Activated CD8-positive, alpha-beta memory T cell treated with anti-CD3 and anti-CD28 coated beads for 1 hour (primary cell): ENCODE measurements at places on chromosomes 12 and 14.

- DNase-seq = no peak
Measured at GRCh38 chr14:25120261-25120660, 70.3 kb upstream of the STXBP6 start.

DNA sequence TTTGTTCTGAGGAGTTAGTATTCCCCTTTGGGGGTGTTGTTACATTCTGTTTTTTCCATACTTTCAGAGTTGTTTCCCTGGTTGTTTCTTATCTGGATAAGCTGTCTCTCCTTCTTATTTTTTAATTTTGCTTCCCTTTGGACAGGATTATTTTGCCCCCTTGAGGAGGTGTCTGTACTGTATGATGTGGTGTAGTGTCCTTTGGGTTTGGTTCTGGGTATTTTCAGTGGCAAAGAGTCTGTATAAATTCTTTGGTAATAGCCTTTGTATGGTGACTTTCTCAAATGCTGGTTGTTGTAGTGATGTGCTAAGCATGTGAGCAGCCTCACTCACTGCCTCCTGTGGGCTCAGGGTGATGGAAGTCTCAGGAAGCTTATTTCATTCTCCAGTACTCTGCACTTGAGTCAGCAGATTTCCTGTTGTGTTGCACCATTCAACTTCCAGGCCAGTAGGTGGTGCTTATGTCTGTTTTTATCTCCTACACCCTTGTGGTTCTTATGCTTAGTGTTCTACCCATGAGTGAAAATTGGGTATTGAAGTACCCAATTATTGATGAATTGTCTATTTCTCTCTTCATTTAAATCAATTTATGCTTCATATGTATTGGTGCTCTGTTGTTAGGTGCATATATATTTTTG, 103.3 kb upstream of the PMCH start:
- no peak for DNase-seq

GRCh38 chr12:27785882-27786570, 6.0 kb upstream of the MANSC4 start:
- DNase-seq = no peak

- DNase-seq = no peak
Measured at GRCh38 chr12:91616416-91616815, 433.8 kb upstream of the DCN start.

DNA sequence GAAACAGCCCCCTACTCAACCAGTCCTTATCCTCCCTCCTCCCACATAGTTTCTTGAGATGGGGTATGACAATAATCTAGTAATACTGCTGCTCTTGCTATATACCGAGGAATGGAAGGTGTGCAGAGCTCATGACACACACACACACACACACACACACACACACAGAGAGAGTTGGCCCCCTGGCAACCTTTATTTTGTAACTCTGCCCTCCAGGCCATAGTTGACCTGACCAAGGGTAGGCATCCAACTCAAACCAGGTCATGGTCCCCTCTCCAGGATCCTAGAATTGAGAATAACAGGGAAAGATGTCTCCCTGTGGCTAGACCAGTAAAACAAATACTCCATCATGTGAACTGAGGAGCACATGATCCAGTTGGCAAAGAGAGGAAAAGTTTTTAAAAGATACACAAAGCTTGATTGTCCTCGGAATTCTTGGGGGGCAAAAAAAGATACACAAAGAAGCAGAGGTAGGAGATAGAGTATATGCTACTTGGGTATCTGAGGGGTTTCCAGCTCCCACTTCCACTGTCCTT, 11.3 kb downstream of the ERO1A start:
- DNase-seq = no peak

GRCh38 chr14:88189417-88190191, 133.5 kb downstream of the KCNK10 start:
- no peak for DNase-seq

- no peak for DNase-seq
Measured at GRCh38 chr14:92945959-92946846, 23.3 kb downstream of the CHGA start.

DNA sequence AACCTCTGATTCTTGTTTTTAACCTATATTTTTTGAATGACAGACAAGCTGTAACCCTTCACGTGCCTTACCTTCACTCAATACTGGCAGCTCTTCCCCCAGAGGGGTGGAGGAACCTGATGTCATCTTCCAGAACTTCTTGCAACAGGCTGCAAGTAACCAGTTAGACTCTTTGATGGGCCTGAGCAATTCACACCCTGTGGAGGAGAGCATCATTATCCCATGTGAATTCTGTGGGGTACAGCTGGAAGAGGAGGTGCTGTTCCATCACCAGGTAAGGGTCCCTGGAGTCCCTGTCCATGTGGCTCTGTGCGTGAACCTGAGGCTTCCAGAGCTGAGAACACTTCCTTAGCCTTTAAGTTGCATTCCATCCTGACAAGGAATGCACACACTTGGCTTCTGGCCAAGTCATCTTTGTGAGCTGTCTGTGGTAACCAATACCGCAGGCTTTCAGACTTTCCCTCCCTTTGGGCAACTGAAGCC, 22.7 kb downstream of the TRAFD1 start:
- no peak for DNase-seq

GRCh38 chr12:99721715-99722275, 74.2 kb downstream of the GARIN6 start:
- DNase-seq = no peak

DNA sequence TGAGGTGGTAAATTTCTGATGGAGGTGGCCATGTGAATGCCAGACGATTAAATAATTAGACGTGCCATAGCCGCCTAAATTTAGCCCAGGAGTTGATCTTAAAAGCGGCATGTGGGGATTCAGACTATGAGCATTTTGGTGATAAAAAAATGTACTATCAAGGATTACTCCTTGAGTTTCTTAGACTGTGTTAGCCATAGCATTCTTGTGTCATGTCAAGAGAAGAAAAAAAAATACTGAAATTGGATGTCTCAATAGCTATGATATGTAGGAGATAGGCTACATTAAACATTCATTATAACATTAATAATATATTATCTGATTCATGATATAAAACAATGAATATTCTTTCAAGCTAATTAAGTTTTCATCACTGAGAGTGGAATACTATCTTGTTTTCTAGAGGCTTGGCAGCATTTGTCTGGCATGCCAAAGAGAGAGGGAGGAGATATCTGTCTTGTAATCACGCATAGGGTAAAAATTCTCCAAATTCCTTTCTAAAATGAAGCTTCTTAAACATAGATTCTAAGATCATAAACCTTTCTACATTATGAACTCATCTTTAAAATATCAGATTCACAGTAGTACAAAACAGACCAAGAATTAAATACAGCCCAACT, 727.0 kb downstream of the C12orf50 start:
- DNase-seq = no peak

- DNase-seq = no peak
Measured at GRCh38 chr12:47882781-47883546, 21.8 kb downstream of the VDR start.

DNA sequence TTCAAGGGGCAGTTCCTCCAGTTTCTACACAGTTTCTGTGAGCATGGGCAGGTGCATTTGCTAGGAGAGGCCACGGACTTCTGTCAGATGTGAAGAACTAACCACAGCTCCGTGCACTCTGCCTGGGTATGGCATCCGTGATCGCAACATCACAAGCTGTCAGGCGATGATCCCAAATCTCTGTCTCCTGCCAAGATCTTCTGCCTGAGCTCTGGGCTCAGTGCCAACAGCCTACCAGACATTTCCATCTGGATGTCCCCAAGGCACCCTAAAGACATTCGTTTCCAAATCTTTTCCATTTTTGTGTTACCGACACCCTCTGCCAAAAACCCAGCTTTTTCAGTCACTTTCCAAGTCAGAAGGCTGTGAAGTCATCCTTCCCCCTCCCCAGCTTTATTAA, 292.1 kb downstream of the GLT1D1 start:
- no peak for DNase-seq

DNA sequence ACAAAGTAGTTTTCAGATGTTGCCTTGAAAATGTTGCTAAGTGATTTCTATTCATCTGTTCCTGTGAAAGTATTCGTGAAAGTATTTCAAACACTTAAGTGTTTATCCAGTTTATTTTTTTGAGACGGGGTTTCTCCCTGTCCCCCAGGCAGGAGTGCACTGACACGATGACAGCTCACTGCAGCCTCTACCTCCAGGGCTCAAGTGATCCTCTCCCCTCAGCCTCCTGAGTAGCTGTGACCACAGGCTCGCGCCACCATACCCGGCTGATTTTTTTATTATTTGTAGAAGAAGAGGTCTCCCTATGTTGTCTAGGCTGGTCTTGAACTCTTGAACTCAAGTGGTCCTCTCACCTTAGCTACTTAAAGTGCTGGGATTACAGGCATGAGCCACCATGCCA, 1.7 kb downstream of the ZDHHC17 start:
- DNase-seq = no peak

DNA sequence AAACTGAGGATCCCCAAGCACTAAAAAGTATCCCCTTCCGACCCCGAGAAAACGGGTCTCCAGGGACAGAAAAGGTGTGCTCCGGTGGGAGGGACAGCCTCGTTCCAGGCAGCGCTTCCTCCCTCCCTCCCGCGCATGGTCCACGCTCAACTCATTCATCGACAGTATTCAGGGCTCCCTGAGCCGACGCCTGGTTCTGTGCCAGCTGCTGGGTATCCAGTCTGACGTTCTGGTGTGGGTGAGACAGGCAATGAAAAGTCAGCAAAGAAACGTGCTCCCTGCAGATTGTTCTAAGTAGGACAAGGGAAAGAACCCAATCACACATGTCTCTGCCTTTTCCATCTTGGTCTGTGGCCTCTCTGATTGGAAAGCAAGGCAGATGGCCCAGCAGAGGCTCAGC, 19.6 kb upstream of the SMOC1 start:
- no peak for DNase-seq

DNA sequence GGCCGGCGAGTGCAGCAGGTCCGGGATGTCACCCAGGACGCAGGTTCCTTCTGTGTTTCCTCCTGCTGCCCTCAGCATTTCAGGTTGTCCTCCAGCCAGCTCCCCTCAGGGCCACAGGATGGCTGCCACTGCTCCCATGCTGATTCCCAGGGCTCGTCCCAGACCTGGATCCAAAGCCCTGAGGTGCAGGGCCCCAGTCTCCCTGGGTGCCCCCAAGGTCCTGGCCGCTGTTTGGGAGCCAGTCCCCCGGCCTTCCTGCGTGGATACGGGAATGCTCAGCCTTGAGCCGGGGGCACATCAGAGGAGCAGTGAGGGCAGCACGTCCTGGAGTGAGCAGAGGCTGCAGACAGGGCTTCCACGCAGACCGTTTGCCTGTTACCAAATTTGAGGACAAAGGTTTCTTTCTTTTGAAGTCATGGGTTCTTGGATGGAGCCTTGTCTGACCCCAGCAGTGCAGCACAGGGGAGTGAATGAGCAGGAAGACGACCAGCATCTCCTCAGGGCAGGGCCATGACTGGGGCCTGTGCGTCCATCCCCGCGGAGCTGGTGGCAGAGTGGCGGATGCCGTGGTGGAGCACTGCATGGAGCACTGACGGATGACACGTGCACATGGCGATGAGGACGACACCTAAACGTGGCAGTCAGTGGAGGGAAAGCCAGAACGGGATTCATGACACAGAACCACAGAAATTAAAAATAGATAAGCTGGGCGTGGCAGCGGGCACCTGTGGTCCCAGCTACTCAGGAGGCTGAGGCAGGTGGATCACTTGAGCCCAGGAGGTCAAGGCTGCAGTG, 12.5 kb upstream of the CACNA2D4 start:
- no peak for DNase-seq

DNA sequence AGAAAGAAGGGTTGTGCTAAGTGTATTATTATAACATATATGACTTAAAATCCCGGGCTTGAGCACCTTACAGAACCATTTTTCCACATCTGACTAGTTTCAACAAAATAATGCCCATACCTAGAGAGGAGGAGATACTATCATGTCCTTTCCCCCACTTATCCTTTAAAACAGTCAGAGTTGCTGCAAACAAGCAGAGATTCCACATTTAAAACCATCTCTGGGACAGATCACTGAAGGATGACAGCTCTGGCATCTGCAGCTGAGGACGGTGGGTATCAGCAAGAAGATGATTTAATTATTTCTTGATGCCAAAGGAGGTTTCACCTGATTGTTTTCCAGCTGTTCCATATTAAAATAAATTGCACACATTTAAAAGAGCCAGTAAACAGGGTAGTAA, 328.0 kb upstream of the TMTC1 start:
- DNase-seq = no peak

GRCh38 chr12:96995861-96996260, 88.8 kb downstream of the NEDD1 start:
- no peak for DNase-seq

DNA sequence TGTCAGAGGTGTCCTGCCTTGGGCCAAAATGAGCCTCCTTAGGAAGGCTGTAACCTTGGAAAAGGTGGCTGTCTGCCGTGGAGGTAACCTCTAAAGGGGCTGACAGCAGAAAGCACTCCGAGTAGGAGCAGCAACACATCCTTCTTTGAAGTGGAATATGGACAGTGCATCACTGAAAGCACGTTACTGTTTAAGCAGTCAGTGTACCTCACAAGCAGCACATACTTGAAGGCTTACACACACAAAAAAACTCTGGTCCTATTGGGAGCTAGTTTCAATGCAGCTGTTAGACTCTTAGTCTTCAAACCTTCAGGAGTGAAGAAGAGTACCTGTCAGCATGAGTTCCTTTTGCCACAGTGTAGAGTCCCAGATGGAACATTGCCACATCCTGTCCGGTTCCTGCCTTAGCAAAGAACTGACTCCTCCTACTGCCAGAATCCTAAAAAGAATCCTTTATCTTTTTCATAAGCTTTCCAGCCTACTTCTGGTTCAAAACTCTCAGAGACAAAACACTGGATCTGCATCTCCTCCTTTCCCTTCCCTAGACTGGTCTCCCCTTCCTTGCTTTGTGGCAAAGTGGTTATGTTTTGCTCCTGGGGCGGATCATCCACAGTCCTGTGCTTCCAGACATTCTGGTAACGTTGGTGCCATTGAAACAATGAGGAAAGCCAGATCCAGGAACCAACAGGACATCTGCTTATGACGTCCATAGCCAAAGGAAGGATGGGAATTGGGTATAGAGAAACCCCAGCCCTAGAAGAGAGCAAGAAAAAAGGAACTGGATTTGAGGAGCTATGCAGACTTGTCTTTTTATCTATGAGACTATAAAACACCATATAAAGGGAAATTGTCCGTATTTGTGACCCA, 8.5 kb upstream of the MDM1 start:
- no peak for DNase-seq

- DNase-seq = peak; percentile 30
Measured at GRCh38 chr12:59597385-59597781, 1.6 kb downstream of the SLC16A7 start.

- DNase-seq = no peak
Measured at GRCh38 chr14:29098656-29099055, 332.1 kb downstream of the FOXG1 start.

DNA sequence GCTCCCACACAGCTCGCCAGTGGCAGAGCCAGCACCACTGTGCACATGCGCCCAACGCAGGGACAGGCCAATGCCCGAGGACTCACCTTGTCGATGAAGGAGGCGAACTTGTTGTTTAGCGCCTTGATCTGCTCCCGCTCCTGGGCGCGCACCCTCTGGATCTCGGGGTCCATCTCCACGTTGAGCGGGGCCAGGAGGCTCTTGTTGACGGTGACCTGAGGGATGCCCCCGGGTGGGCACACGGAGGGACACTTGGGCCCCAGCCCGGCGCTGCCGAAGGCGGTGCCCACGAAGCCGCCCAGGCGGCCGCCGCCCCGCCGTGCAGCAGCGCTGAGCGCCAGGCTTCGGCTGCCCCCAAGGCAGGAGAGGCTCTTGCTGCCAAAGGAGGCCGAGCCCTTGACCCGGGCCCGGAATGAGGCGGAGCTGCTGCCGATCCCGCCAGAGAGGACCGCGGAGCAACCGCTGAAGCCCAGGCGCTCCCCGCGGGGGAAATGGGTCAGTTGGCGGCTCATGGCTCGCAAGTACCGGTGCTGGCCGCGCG, at the start of gene KRT72:
KRT72 (minus strand) TSS at position 523 of the 541 bp plus-strand sequence; CDS start at position 512, 11 bp downstream.
- no peak for DNase-seq
